ENCODE measurements at places on chromosomes 2 and 18.

- DNase-seq: no peak
These were observed 1006.6 kb upstream of the POU3F3 start for GRCh38 chr2:103847276-103847675.

DNA sequence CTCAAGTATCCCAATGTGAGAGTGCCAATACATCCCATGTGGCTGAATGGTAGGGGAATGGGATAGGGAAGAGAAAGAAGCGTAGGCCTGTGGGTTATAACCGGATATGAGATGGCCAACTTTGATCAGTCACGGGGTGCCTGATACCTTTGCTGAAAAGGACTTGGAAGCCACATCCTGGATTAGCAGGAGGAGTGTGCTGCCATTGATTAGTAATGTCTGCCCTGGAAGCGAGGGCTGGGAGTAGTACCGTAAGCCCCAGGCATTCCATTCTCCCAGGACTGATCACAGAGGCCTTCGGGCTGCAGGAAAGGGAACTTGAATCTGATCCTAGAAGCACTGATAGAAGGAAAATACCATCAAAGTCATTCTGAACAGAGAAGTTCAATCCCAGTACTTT is 218.5 kb downstream of the TFCP2L1 start:
- no peak for DNase-seq

DNA sequence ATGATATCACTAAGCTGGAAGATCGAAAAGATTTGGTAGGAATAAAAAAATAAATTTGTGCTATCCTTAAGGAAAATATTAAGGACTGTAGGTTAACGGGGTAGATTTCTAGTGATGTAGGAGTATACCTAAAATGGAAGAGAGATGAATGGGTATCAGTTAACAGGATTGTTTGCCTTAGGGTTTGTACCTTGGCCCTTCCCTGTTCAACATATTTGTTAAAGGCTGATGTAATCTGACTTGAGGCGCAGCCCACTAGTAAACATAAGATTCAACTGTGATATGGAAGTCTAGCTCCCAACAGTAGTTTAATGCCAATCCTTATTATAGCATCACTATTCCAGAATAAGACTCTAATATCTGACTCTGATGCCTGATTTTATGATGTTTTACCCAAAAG is 685.2 kb downstream of the DCC start:
- DNase-seq: no peak

- DNase-seq: no peak
These were observed 205.8 kb upstream of the SMAD2 start for GRCh38 chr18:48136051-48136826.

DNA sequence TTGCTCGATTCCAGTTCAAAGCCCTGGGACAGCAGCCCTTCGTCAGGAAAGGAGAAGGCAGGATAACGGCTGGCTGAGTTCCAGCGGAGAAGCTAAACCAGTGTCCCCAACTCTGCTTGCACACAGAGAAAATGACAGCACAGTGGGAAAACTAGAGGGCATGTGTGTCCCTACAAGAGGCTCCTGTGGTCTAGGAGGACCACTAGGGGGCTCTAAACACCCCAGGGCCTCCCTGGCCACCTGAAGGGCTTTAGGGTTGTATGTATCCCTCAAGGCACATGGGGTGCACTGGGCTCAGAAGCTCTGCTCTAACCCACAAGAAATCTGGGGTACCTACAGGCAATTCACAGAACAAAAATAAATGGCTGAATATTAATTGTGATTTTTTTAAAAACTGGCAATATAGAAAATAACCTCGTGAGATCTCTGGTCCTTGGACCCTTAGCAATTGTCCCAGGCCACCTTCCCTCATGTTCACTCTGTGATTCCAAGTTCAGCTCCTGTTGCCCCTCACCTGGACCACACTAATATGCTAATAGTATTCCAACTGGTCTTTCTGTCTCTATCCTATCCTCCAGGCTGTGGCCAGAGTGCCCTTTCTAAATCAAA is 17.5 kb downstream of the STAT1 start:
- DNase-seq: no peak

DNA sequence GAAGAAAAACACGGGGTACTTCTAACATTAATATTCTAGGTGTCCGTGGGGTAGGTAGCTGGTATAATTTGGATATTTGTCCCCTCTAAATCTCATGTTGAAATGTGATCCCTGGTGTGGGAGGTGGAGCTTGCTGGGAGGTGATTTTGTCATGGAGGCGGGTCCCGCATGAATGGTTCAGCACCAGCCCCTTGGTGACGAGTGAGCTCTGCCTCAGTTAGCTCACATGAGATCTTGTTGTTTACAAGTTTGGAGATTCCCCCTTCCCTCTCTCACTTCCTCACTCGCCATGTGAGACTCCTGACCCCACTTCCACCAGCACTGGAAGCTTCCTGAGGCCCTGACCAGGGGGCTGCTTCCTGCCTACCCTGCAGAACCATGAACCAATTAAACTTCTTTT is 35.4 kb upstream of the DNER start:
- no peak for DNase-seq

DNA sequence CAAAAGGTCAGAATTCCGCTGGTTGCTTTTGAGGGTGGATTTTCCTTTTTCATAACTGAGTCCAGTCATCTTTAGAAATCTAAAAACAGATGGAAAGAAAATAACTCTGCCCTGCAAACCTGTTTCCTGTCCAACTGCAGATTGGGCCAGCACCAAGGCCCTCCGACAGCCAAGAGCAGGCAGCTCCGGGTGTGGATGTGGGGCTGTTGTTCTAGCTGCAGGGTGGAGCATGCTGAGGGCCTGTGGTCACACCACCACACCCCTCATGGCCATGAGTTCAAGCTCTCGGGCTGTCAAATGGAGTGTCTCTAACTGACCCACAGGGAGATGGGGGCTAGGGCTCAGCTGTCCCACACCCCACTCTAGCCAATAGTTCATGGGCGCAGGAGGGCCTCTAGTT is 69.3 kb upstream of the BZW1 start:
- no peak for DNase-seq

DNA sequence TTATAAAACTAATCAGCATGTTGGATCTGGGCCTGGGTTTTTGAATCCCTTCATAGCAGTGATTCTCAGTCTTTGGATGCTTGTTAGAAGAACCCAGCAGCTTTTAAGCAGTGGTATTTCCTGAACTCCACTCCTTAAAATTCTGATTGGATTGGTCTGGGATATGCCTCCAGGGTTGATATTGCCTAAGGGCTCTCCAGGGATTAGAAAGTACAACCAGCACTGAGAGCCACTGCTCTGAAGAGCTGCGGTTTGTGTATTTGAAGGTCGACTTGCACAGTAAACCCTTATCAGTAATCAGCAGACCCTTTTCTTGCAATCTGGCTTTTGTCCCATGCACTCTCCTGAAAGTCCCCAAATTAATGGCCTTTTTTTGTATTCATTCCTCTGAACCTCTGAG is 17.0 kb upstream of the RBMS1 start:
- no peak for DNase-seq

GRCh38 chr2:15412779-15413178 is 148.4 kb downstream of the NBAS start:
- no peak for DNase-seq

GRCh38 chr18:79975985-79976680 is 11.7 kb downstream of the HSBP1L1 start:
- DNase-seq: no peak

DNA sequence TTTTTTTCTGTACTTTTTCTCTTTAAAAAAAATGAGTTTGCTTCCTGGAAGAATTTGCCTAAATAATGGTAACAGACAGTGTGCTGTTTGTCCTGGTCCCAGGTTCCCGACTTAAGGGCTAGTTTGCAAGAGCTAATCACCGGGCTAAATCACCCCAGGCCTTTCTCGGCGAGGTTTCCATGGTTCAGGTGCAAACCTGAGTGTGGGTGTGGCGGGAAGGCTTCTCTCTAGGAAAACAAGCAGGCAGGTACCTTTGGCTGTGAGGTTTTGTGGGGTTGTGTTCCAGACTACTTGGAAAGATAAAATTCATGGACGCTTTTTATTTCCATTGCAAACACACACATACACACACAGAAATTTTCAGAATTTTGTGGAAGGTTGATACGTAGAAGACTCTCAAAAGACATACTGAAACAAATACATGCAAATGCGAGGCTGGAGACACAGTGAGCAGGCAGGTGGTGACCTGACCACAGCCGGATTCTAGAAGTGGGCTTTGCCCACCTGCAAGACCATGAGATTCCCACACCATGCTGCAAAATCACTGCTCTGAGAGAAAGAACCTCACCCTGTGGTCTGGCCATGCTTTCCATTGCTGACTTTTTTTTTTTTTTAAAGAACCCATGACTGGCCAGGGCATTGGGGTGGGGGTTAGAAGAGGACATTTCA is 815 bp downstream of the CNDP1 start:
- DNase-seq: no peak

DNA sequence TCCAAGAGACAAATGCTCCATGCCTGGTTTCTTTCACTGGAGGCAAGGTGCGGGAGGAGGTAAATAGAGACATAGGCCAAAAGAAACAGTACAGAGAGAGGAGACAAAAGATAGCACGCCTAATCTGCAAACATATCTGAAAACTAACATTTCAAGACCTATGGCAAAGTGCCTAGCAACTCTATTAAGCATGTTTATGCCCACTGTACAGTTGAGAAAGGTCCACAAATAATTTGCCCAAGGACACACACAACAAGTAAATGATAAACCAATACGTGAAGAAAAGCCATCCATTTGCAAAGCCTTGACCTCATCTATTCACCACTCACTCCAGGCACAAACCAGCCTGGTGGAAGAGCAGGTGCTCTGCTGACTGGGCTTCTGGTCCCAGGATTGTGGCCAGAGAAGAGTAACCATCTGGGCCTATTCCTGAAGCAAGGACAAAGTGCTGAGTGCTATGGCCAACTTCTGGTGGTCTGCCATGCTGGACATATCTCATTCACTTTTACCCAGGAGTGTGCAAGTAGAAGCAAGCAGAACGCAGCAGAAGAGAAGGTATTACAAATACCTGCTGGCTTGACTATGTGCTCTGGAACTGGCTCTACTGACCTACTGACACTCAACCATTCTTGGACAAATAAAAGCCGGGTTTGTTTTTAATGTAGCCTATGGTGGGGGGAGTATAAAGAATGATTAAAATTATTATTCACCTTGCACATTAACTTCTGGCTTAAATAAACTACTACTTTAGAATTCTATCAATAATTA is 25.3 kb downstream of the TMEM131 start:
- DNase-seq: no peak

DNA sequence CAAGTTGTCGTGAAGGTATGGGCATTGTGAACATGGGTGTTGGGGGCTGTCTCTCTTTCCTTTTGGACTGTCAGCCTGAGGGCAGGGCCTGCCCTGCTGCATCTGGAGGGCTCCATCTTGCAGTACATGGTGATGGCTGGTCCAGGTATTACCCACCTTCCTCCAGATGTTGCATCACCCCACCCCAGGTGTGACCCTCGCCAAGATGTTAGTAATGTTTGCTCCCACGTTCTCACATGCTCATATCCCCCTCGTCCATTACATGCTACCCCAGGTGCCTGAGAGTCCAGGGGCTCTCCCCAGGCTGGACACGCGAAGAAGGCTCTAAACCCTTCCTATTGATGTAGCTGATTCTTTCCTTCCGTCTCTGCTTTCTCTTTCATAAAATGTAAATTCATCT is 13.9 kb downstream of the ZAP70 start:
- DNase-seq: no peak

DNA sequence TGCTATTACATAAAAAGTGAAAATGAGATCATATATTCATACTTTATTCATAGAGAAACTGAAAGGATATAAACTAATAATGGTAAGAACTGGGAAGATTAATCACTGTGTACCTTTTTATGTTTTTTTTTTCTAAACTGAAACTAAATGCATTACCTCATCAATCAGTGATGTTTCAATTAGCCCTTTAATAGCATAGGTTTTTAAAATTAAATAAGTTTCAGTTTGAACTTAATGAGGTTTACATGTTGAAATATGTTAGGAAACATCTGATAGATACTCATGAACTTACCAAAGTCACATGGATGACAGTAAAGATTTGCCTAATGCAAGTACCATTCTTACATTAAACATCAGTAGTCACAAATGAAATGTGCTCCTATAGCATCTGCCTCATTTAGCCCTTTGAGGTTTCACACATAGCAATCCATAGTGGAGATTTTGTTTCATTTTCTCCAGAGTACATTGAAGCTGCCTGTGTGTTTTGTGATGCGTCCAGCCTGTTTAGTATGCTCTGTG is 8.9 kb downstream of the MAPRE2 start:
- no peak for DNase-seq

DNA sequence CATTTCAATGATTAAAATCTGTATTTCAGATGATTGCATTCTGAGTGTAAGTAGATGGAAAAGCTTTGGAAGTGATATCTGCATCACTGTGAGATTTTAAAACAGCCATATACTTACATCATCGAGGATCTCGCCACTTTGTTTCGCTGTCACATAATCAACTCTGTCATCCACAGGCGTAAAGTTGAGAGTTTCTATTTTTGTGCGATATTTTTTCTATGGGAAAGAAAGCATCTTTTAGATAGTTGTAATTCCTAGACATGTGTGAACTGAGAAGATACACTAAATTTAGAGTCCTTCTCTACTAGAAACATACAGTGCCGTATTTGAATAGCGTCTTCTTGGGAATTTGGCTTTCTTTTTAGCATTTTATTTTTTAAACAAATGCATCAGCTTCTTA is 158.8 kb downstream of the RIF1 start:
- DNase-seq: no peak

DNA sequence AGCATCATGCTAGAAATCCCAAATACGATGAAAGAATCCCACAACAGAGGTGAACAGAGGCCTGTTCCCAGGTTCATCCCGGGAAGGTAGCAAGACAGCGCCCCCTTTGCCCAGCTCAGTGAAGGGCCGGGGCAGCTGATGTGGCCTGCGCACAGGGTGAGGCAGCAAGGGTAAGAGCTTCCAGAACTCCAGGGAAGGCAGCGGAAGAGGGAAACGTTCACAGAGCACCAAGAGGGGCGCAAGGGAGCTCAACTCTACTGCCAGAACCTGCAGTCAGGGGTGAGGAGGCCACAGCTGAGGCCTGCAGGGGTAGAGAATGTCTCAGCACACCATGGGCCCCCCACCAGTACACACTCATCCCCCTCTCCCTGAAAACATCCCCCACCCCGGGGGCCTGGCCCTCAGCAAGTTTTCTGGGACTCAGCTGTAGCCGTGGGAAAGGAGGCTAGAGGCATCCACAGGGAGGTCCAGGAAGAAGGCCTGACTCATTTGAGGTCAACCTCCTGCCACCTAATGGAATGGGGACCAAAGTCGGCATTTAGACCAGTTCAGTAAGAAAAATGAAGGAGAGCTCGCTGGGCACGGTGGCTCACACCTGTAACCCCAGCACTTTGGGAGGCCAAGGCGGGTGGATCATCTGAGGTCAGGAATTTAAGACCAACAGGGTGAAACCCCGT is 95.6 kb upstream of the ASAP2 start:
- no peak for DNase-seq

Data from T follicular helper cell (primary cell).